ENCODE measurements at places on chromosomes 3 and 15. TPM values are rescaled to one million over a fixed set of nuclear protein-coding genes. Genes with fewer than 3 reads are reported as not detected.

The RTP4 gene
- total RNA-seq = not detected

The HCLS1 gene
- not detected for total RNA-seq

The C3orf49 gene
- not detected for total RNA-seq

The THPO gene
- not detected for total RNA-seq

The DGKG gene
- total RNA-seq = 7.6 TPM

The UBE2E1 gene
- total RNA-seq = 97.3 TPM

The ZNF80 gene
- total RNA-seq = not detected

The AGBL1 gene
- total RNA-seq = not detected
